ENCODE measurements at places on chromosomes 5 and 9.

- no peak for DNase-seq
Observed at GRCh38 chr5:92969191-92969780, 611.7 kb downstream of the NR2F1-AS1 start.

DNA sequence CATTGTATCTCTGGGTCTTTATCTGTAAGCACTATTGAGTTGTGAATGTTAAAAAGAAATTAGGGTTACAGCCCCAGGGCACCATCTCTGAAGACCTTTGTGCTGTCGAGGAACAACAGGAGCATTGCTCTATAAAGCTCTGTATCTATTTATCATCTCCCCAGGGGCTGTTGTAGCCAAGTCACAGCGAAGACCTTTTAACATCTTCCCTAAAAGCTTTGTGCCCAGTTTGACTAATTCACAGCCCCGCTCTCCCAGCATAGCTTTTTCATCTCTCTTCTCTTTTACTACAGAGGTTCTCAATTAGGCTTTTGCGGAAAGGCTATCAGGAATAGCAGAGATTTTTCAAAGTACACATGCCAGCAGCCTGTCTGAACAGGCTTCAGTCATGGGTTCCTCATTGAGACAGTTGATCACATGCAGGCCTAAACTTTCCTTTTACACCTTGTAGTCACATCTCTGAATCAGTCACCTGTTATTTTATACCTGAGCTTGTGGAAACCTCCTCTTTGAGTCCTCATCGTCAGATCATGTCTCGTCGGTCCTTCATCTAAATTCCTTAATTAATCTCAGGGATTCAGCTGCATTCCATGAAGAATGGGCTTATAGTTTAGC lies 140.5 kb downstream of the NPR3 start:
- no peak for DNase-seq

DNA sequence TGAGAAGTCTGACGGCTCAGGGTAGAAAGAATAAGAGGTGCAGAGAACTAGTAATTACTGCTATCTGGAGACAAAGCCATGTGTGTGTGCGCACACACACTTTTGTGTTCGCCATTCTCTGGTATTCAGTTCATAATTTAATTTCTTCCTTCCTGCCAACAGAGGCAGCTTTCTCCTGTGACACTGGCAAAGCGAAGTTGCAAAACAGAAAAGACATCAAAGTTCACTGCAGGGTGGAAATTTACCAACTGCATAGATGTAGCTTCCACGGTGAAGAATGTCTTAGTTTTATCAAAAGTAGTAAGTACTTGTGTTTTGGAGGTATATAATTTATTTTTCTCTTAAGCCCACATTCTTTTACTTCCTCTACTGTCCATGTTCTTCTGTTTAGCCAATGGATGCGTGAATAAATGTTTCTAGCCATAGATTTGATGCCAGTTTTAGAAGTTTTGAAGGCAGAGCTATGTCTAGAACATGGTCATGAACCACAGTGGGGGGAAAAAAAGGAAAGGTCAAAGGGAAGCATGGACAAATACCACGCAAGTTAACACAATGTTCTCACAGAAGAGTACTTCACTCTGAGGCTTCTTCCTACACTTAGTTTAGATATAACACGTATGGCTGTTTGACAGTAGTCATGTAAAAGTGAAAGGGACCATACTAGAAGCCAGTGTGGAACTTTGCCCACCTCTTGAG lies 536.5 kb upstream of the GRIA1 start:
- DNase-seq = no peak

GRCh38 chr5:139473105-139473504 lies 2.3 kb downstream of the SMIM33 start:
- no peak for DNase-seq
